ENCODE measurements at places on chromosomes 11 and 22.

GRCh38 chr22:27793576-27793975, 8.0 kb downstream of the MN1 start:
- DNase-seq = no peak

DNA sequence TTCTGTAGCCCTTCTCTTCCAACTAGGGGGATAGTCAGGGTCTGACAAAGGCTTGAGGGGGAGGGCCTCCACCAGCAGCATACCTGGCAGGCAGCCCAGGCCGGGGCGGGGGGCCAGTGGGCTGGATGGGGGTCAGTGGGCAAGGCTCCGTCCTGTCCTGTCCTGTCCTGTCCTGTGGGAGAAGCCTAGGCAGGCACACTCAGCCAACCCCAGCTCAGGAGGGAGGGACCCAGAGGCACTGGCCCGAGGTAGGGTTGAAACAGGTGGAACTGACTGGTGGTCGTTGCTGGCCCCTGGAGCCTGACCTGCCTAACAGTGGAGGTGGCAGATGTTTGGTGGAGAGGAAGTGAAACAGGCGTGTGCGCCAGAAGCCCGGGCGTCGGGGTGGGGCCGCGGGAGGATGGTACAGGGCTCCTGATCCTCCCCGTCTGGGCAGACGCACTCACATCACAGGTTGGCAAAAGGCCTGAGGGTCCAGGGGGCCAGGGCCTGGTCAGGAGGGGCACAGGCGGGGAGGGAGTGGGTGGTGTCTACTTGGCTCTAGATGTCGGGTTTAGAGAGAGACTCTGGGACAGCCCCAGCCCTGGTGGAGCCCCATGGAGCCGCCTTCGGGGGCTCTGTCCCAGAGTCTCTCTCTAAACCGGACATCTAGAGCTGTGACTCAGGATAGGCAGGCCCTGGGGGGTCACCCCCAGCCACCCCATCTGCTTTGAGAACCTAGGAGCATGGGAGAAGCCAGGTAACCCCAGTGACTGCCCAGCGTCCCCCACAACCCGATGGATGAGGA, 32.5 kb upstream of the GRAMD4 start:
- peak; percentile 22 for DNase-seq

DNA sequence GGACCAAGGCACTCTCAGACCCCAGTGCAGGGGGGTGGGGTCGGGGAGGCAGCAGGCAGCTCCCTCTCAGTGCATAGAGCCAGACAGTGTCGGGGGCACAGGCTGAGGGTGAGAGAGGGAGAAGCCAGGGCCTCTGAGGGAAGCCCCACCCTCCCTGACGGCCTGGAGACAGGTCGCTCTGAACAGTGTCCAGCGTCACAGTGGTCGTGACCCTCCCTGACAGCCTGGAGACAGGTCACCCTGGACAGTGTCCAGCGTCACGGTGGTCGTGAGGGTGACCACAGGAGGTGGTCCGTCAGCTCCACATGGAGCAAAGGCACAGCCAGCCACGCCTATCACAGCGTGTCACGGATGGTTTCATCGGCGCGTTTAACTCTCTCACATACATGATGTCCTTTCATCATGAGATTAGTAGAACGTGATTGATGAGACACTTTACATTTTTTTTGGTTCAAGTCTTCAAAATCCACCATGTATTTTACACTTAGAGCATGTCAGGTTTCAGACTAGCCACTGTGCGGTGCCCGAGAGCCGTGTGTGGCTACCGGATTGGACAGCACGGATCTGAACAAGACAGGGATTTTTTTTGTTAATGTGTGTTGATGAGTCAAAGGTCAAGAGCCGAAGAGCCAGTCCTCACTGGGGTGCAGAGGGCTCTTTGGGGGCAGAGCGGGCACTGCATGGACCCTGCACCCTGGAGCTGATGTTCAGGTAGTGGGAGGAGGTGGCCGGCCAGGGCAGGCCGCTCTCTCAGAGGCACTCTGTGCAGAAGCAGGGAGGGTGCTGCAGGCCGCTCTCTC, 23.9 kb upstream of the PANX2 start:
- no peak for DNase-seq

GRCh38 chr11:62958547-62959421, 26.0 kb downstream of the SLC22A6 start:
- no peak for DNase-seq

All from COR-L47 (cell line).